ENCODE measurements at places on chromosomes 5 and 9.

GRCh38 chr5:166117072-166118066, 2174.1 kb upstream of the WWC1 start:
- no peak for DNase-seq

DNA sequence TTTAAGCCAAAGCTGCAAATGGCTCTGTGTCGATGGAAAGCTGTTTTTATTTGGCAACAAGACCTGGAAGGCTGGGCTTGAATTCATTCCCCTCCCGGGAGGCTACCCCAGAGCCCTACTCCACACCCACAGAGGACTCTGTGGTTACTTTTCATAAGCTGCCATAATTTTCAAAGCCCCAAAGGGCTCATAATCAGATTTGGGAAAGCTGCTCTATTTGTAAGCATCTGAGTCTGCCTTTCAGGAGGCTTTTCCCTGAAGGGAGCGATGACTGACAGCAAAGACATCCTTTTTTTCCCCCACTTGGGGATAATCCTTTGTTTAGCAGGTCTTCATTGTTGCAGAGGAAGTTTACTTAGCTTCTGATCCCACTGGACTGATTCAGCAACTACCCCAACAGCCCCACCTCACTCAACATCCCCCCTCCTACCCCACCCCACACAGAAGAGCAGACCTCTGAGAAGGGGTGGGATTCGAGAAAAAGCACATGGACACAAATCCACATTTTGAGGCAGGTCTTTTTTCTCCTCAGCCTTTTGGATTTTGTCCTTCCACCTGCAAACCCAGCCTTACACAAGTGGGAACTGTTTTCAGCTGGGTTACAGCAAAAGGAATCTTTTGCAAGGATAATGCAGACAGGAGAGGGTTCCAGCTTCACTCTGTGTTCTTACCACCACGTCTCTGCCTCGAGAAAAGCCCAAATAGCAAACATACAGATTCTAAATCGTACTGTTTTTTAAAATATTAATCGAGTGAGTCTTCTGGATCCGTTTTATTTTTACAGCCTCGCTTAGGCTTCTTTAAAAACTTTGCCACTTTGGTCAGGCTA, 244.4 kb upstream of the TUT7 start:
- no peak for DNase-seq

DNA sequence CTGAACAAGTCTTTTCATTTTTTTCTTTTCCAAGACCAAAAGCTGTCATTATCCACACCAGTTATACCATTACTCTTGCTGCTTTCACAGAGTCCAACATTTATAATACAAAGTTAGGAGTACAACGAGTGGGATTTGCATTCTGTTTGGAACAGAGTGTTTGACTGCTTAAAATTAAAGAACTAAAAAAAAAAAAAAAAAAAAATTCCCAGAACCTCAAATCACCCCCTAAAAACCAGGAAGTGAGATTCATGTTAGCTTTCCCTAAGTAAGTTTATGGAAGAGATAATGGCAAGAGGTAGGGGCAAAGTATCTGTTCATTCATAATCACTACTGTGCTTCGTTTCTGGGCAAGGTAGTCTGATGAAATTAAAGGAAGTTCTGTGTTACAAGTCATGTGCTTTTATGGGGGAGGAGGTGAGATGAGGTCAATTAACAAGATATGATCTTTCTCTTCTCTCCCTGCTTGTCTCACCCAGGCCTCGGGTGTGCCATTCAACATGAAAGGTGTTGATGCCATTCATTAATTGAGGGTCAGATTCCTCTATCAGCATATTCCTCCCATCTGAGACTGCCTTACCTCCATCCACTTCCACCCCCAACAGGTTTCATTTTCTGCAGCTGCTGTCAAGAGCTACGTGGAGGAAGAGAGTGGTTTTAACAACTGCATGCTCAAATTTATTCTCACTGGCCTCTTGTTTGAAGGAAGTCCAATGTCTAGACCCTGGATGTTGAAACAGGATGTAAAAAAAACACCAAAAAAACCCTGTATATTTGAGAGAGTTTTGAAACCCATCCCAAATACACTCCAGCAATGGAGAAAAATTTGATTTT, 58.1 kb downstream of the MARCHF3 start:
- no peak for DNase-seq

DNA sequence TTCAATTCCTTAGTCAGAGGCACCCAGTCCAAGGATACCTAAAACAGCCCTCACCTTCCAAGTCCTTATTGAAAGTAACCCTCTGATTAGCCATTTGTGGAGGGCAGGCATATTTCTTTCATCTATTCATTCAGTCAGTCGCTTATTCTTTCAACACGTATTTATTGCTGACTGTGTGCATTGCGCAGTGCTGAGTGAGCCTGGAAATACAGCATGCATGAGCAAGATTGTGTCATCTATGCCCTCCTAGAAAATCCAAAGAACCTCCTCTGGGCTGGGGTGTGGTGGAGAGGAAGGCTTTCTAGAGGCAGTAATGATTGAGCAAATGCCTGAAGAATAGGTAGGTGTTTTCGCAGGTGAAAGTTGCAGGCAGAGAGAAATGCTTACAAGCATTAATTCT, 8.5 kb upstream of the FEM1C start:
- DNase-seq = no peak

GRCh38 chr9:34611251-34611810, 566 bp downstream of the RPP25L start:
- DNase-seq = no peak

DNA sequence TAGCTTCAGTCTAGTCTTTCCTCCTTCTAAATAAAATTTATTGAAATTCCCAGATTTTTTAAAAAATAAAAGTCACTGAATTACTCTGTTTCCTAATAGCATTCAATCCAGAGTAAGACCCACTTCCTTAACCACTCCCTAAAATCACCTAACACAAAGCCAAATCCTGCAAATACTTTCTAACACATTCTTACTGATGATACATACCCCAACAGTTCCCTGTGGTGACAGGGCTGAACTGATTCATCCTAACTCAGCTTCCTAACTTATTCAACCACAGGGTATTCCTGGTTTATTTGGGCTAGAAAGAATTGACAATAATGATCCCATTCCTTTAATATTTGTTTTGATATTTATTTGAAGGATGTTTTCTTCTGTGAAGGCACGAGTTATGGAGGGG, 40.7 kb upstream of the ZNF300 start:
- no peak for DNase-seq

DNA sequence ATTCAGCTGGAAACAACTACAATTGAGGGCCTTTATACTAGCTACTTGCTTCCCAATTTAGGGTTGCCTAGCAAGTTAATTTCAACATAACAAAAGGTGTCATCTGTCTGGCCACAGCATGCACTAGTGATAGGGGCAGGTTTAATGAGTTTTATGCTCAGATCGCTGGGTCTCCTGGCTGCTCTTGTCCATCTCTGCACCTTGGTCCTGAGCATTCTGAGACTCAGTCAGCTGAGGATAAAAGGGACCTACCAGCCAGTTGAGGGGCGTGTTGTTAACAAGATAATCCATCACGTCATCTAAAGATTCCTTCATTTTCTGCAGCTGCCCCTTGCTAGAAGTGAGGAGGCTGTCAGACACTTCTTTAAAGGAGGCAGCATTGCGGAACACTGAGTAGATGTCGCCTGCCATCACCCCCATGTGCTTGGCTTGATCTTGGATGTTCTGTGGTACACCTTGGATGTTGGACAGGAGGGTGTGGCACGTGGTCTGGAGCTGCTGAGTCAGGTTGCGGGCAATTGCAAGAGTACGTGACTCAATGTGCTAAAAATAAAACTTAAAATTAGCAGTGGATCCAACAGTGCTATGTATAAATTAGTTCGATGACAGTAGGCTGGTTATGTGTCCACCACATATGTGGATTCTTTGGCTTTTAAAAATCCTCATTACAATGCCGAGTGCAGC, 11.0 kb downstream of the PLIN2 start:
- DNase-seq = no peak

- DNase-seq = no peak
These were observed 31.9 kb upstream of the IL12B start for GRCh38 chr5:159362220-159362619.

GRCh38 chr9:77968506-77968905, 63.1 kb downstream of the GNAQ start:
- no peak for DNase-seq
